ENCODE measurements at places on chromosomes 1 and 21.

DNA sequence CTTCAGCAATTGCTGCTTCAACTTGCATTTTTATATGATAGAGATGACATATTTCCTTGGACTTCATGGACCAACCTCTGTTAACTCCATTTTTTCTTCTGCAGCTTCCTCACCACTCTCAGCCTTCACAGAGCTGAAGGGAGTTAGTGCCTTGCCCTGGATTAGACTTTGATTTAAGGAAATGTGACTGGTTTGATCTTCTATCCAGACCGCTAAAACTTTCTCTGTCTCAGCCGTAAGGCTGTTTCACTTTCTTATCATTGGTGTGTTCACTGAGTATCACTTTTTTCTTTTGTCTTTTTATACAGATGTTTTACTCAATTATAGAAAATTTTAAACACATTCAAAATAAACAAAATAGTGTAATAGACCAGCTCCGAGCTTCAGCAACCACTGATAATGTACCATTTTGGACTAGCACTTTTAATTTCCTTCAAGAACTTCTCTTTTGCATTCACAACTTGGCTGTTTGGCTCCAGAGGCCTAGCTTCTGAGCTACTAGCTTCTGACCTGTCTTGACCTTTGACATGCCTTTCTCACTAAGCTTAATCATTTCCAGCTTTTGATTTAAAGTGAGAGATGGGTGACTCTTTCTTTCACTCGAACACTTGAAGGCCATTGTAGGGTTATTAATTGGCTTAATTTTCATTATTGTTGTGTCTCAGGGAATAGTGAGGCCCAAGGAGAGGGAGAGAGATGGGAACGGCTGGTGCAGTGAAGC, 9.3 kb downstream of the NEK7 start:
- no peak for DNase-seq

DNA sequence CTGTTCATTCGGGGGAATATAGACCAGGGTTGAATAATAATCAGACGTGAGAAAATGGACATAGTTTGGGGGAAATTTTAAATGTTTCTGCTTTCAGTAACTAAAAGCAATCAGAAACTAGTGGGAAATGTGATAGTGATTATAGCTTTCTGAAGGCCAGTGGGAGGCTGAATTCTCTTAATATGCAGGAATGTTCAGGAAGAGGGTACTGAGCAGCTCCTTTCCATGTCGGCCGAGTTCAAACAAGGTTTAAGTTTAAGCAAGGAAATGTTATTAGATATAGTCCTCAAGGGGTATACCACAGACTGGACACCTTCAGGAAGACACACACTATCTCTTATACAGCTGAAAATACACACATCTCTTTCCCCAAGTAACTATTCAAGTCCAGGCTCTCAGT, 105.5 kb downstream of the HHAT start:
- DNase-seq: no peak

- DNase-seq: no peak
Observed at GRCh38 chr21:31634993-31635392, 24.5 kb upstream of the SOD1 start.

- no peak for DNase-seq
Observed at GRCh38 chr1:210222340-210223006, 10.1 kb upstream of the SERTAD4 start.

GRCh38 chr1:170993151-170993550, 57.8 kb downstream of the MROH9 start:
- DNase-seq: no peak

- no peak for DNase-seq
Observed at GRCh38 chr1:115175596-115175995, 86.3 kb upstream of the TSPAN2 start.

DNA sequence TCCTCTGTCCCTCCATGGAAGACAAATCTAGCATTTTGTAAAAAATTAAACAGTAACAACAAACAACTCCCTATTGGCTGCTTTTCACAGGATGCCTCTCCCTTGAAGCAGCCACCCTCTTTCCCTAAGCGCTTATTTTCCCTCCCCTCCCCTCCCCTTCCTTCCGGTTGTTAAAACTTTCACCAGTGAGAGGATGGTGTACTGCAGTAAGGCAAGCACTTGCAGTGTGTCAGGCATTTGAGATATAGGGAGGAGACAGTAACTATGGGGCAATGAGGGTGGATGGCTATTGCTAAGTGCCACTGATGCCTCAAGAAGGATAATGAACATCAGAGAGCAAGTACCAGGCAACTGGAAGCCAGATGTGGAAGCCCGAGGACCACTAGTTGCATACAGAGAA, 19.1 kb upstream of the KIAA1614 start:
- DNase-seq: no peak

DNA sequence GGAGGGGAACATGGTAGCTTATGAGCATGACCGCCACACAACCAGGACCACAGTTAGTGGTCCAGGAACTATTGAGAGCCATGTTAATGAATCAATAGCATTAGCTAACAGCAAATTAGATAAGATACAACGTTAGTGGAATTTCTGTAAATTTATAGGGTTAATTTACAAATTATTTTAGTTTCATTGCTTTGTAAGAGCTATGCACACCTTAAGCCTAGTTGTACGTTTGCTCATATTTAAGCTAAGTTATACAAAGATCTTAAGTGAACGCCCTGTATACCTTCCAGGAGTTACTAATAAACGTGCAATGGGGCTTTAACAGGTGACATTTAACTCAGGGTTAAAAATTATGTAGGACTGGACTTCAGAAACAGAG, 749 bp downstream of the EXOSC10 start:
- no peak for DNase-seq

DNA sequence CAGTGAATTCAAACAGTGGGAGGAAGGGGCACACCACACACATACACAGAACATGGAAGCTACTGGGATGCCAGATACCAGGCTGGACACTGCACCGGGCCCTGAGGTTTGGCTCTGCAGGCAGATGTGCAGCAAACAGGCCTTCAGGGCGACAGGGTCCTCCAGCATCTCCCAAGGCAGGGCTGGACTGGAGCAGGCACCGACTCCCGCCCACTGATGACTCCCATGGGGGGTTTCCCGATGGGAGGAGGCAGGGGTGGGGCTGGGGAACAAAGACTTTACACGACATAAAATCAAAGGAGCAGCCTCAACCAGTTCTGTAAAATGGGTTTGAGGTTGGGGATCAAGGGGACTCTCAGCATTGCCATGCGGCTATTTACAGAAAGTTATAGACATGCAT, 118.1 kb downstream of the SYT2 start:
- DNase-seq: no peak

All from SHP77 treated with DMSO at 0.1 percent for 48 hours (cell line).